Small intestine (tissue), 16 donors: ENCODE measurements at places on chromosomes 4 and X. TPM values are rescaled to one million over a fixed set of nuclear protein-coding genes. Genes with fewer than 3 reads are reported as not detected.

GRCh38 chr4:145623831-145624230 is 4.6 kb downstream of the MMAA start:
- H3K27ac ChIP-seq, result no peak overlapping the region
- DNase-seq, result no peak
- no peaks in the 10 kb centered on the region for H3K4me1 ChIP-seq
- H3K27me3 ChIP-seq, result no peaks in the 10 kb centered on the region
- no peaks in the 10 kb centered on the region for H3K36me3 ChIP-seq
- no peak overlapping the region for H3K4me3 ChIP-seq

The HSPA4L gene
- polyA plus RNA-seq, result 1.6 TPM

The CLIC2 gene
- polyA plus RNA-seq, result 0.89 TPM

- H3K27ac ChIP-seq, result peak overlapping the region; percentile 44
- no peaks in the 10 kb centered on the region for H3K4me1 ChIP-seq
- no peaks in the 10 kb centered on the region for H3K36me3 ChIP-seq
- DNase-seq, result no peak
- H3K27me3 ChIP-seq, result no peaks in the 10 kb centered on the region
These were observed 25.3 kb upstream of the CYBB start for GRCh38 chrX:37754516-37754915.

The C4orf17 gene
- polyA plus RNA-seq, result not detected

DNA sequence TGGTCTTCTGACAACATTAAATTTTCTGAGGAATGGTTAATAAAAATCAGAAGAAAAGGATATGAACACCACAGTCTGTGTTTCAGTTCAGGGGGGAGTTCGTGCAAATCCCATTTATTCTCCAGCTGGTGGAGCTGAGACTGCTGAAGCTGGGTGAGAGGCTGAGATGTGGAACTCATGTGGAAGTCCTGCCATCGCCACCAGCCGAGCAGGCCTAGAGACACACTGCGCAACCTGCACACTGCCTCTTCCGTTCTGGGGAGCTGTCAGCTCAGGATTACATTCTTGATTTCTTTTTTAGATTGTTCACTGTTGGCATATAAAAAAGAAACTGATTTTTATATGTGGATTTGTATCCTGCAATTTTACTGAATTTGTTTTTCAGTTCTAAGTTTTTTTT is 66.6 kb upstream of the ELOVL6 start:
- no peaks in the 10 kb centered on the region for H3K36me3 ChIP-seq
- no peak overlapping the region for H3K27ac ChIP-seq
- no peak for DNase-seq
- H3K4me1 ChIP-seq, result no peaks in the 10 kb centered on the region
- no peaks in the 10 kb centered on the region for H3K27me3 ChIP-seq
- H3K4me3 ChIP-seq, result no peak overlapping the region

DNA sequence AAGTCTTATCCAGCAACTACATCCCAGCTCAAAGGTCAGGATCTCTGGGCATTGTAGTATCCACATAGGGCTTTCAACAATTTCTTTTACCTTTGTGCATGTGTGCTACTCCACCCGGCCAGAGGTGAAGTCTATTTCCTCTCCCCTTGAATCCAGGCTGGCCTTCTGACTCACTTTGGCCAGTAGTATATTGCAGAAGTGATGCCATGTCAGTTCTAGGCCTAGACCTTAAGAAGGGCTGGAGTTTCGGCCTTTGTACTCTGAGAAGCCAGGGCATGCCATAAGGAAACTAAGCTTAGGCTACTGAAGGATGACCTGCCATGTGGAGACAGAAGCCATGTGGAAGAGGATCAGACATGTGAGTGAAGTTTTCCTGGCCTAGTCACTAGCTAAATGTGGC is 191.2 kb upstream of the ATP6AP2 start:
- no peak overlapping the region for H3K4me3 ChIP-seq
- H3K27ac ChIP-seq, result no peak overlapping the region
- no peaks in the 10 kb centered on the region for H3K36me3 ChIP-seq
- H3K4me1 ChIP-seq, result no peaks in the 10 kb centered on the region
- DNase-seq, result peak; percentile 13

DNA sequence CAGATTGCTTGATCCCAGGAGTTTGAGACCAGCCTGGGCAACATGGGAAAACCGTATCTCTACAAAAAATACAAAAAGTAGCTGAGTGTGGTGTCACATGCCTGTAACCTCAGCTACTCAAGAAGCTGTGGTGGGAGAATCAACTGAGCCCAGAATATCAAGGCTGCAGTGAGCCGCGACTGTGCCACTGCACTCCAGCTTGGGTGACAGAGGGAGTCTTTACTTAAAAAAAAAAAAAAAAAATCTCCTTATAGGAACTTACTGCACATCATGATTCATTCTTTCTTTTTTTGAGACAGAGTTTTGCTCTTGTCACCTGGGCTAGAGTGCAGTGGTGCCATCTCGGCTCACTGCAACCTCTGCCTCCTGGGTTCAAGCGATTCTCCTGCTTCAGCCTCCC is 24.3 kb downstream of the UPF3B start:
- no peak overlapping the region for H3K27ac ChIP-seq
- no peak overlapping the region for H3K4me3 ChIP-seq
- no peaks in the 10 kb centered on the region for H3K36me3 ChIP-seq
- no peaks in the 10 kb centered on the region for H3K27me3 ChIP-seq

The MAGEA2 gene
- polyA plus RNA-seq, result not detected

GRCh38 chr4:148052448-148052847 is 320.6 kb downstream of the ARHGAP10 start:
- H3K36me3 ChIP-seq, result no peaks in the 10 kb centered on the region
- peaks cover 8% of the 10 kb centered on the region for H3K4me1 ChIP-seq
- H3K27me3 ChIP-seq, result no peaks in the 10 kb centered on the region
- no peak overlapping the region for H3K4me3 ChIP-seq

DNA sequence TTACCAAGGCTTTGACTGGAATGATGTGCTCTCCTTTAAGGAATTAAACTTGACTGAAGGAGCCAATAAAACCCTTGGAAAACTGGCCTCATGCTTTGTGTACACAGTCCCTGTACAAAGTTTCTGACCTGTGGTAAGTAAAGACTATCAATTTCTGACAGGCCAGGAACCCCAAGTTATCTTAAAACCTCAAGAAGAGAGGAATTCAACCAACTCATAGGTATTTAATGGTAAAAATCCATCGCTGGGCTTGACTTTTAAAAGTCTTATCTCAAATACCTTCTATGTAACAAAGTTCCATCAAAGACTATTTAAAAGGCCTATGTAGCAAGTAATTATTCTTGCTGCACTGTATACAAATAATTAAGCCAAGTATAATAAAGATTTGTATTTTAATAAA is 103.7 kb upstream of the TENT5D start:
- H3K27ac ChIP-seq, result no peak overlapping the region
- H3K4me1 ChIP-seq, result no peaks in the 10 kb centered on the region

DNA sequence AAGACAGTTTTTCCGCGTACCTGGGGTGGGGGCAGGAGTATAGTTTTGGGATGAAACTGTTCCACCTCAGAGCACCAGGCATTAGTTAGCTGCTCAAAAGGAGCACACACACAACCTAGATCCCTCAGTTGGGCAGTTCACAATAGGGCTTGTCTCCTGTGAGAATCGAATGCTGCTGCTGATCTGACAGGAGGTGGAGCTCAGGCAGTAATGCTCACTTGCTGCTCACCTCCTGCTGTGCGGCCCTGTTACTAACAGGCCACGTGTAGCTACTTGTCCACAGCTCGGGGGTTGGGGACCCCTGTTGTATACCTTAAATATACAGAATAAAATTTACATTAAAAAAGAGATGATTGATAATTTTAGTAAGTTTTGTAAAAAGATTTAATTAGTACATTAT is 191.5 kb downstream of the SLC7A11 start:
- H3K4me1 ChIP-seq, result no peaks in the 10 kb centered on the region
- H3K27ac ChIP-seq, result no peak overlapping the region
- no peaks in the 10 kb centered on the region for H3K27me3 ChIP-seq
- H3K36me3 ChIP-seq, result no peaks in the 10 kb centered on the region
- no peak for DNase-seq

DNA sequence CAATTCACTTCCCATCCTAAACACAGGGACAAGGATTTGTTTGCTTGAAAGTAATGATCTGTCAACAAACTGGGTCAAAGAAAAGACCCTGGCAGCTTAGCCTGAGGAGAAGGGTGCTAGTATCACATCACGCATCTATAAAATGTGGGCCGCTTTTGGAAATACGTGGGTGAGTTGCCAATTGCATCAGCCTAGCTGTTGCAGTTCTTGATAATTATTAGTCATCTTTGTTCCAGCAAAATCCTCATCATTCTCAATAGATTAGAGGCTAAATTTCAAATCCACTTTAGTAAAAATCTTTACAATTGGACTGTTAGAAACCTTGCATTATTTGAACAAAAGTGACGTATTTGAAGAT is 33.6 kb upstream of the TAPT1 start:
- H3K4me3 ChIP-seq, result no peak overlapping the region
- H3K27ac ChIP-seq, result no peak overlapping the region
- no peaks in the 10 kb centered on the region for H3K4me1 ChIP-seq
- H3K27me3 ChIP-seq, result no peaks in the 10 kb centered on the region

The CT45A7 gene
- not detected for polyA plus RNA-seq

The ALB gene
- not detected for polyA plus RNA-seq
